Stimulated activated CD8-positive, alpha-beta memory T cell treated with anti-CD3 and anti-CD28 coated beads, Interleukin-4, amount 100 ng/mL, for 1 hour (primary cell): ENCODE measurements at places on chromosomes 13 and 19.

DNA sequence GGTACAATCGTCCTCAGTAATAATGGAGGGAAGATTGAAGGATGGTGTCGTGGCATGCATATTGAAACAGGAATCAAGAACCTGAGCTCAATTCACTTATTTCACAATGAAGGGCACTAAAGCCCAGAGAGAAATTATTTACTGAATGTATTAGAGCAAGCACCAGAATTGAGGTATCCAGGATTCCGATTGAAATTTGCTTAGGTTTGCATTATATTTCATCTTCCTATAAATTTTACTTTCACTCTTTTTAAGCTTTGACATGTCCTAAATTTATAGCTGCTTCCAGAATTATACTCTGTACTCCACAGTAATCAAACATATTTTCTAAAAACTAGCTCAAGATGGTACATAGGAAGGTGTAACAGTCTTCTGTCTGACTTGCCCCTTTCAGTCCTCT, 454.9 kb upstream of the HTR2A start:
- DNase-seq, result no peak

DNA sequence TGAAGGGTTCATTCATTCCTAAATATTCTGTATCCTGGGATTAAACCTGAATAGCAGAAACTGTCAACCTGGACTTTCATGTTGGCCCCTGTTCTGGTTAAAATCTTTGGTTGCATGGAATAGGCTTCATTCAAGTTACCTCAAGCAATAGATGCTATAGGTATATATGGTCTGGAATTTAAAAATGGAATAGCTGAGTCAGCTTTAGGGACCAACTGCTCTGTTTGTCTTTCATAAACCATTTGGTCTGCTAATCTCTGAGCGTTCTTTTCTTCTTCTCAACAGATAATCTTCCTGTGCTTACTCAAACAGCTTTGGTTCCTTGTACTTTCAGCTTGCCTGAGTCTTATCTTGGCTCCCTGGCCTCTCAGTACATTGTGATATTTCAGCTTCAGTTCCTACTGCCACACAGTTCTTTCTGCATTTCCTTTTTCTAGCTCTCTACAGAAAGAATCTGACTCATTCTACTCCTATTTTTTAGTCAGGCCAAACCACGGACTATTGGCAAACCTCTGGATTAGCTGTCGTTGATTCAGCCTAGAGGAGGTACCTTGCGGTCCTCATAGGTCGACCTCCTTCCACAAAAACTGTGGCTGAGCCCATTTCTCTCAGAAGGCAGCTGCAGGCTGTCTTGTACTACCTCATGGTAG, 35.9 kb upstream of the MAB21L1 start:
- DNase-seq, result no peak

GRCh38 chr13:114310956-114311355, 3.3 kb upstream of the CHAMP1 start:
- no peak for DNase-seq

DNA sequence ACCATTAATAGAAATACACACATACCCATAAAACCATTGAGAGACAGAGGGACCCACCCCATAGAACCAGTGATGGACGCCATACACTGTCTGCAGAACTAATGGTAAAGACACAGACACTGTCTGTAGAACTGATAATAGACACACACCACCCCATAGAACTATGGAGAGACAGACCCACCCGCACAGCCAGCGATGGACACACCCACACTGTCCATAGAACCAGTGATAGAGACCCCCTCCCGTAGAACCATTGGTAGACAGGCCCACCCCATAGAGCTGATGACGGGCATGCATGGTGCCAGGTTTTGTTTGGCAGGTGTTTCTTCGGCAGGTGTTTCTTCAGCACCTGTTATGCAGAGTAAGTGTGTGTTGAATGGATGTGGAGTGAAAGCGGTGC, 88.3 kb upstream of the TEX29 start:
- no peak for DNase-seq

DNA sequence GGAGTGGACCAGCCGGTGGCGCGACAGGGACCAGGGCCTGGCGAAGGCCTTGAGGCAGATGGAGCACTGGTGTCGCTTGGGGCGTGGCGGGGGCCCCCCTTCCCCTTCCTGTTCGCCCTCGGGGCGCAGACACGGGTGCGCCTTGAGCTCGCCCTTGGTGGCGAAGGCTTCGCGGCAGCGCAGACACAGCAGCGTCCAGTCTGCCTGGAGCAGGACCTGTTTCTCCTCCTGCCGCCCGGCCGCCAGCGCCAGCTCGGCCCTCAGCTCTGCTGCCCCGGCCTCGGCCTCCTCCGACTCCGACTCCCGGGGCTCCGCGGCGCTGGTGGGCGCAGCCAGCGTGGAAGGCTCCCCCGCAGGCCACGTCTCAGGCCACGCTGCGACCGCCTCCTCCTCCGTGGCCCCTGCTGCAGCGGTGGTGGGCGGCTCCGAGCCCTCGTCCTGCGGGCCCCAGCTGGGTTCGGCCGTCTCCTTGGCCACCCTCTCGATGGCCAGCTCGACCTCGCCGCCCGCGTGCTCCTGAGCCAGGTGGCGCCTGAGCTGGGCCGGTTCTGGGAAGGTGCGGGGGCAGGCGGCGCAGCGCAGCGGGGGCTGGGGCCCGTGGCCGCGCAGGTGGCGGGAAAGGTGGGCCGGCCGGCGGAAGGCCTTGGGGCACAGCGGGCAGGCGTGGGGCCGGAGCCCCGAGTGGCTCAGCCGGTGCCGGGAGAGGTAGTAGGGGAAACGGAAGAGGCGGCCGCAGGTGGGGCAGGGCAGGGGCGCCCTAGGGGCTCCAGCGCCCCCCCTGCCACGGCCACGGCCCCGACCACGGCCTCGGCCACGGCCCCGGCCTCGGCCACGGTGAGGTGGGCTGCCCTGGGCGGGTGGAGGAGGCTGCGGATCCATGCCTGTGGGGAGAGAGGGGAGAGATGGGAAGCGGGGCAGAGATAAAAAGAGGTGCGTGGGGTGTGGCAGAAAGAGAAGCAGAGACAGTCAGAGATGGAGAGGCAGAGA, 1.6 kb downstream of the ZNF579 start:
- no peak for DNase-seq

GRCh38 chr19:765179-765738, 14.3 kb downstream of the MISP start:
- no peak for DNase-seq

DNA sequence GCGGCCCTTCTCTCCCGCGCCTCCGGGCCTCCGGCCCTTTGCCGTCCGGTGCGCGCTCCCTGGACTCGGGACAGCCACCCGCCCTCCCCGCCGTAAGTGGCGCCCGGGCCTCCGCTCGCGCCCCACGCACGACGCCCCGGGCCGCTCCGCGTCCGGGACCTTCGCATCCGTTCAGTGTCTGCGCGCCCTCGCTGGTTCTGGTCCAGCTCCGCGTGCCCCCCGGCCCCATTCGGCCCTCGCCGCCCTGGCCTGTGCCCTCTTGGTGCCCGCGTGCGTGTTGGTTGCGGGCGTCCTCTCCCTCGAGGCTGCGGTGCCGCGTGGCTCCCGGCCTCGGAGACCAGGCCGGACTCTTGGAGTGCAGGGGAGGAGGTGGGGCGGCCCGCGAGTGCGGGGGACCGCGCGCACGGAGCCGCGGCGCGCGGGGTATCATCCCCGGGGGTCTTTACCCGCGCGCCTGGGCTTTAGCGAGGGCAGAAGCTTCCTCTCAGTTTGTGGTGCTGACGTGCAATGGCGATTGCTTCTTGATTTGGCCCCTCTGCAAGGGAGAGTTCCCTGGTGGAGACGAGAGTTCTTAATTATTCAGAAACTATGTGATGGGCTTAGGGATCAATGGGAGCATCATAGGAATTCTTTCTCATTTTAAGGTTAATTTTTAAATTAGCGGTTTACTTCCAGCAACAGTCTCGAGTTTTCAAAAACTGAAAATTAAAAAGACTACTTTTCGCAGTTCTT, 757 bp downstream of the WASF3 start:
- no peak for DNase-seq

DNA sequence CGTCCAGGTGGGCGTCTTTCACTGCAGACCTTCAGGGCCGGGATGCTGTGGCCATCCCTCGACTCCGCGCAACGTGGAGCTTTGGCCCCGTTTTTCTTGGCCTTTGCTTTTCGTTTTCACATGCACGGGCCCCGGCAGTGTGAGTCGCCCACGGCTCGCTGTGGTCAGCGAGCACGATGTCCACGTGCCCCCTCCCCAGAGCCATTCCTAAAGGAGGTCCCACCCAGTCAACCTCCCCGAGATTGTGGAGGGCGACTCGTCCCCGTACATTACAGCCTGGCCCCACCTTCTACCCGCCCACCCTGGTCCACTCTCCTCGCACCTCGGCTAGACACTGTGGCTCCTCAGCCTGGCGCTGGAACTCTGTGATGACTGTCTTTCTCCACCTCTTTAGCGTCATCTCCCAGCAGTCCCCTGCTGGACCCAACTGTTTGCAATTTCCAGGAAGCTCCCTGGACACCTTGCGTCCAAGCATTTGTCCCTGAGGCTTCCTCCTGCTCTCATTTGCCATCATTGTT, 405 bp downstream of the ZNF446 start:
- no peak for DNase-seq

- no peak for DNase-seq
Measured at GRCh38 chr13:30668312-30668711, 50.6 kb downstream of the USPL1 start.

- DNase-seq, result no peak
Measured at GRCh38 chr19:33508941-33509614, 12.5 kb downstream of the PEPD start.

DNA sequence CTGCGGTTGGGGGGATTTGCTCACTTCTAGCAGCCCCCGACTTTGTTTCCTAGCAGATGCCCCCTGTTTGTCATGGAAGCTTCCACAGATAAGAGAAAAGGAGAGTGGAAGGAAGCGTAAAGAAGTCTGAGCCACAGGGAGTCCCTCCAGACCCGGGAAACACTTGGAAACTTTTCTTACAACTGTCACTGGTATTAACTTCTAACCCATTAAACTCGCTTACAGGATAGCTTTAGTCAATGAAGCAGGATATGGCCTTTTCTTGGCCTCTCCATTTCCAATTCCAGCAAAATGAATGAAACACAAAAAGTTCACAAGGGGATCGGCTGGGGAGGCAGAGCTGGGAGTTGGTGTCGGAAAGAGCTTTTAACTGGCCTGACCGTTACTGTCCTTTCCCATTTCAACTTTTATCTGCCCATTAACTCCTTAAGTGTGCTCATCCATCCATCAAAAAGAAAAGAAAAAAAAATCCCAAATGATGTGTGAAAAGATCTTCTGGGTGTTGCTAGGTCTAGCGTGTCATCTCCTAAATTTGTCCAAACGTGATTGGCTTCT, 231.9 kb upstream of the ARGLU1 start:
- no peak for DNase-seq

DNA sequence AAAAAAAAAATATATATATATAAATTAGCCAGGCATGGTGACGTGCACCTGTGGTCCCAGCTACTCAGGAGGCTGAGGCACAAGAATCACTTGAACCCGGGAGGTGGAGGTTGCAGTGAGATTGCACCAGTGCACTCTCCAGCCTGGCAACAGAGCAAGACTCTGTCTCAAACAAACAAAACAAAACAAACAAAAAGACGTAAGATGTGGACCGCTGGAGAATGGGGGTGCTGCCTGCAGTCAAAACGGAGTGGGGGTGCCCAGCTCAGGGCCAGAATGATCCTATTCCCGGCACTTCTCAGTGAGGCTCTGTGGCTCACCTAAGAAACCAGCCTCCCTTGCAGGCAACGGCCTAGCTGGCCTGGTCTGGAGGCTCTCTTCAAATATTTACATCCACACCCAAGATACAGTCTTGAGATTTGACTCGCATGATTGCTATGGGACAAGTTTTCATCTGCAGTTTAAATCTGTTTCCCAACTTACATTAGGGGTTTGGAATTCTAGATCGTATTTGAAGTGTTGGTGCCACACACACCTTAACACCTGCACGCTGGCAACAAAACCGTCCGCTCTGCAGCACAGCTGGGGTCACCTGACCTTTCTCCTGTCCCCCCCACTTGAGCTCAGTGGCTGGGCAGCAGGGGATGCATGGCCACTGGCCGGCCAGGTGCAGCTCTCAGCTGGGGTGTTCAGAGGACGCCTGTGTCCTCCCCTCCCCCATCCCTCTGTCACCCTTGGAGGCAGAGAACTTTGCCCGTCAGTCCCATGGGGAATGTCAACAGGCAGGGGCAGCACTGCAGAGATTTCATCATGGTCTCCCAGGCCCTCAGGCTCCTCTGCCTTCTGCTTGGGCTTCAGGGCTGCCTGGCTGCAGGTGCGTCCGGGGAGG, at the start of gene F7:
TSS of gene F7 (plus strand) at position 760 of the 889 bp plus-strand sequence. CDS start at position 811, 51 bp downstream.
- no peak for DNase-seq

- no peak for DNase-seq
Measured at GRCh38 chr19:611481-611868, 21.8 kb downstream of the HCN2 start.

DNA sequence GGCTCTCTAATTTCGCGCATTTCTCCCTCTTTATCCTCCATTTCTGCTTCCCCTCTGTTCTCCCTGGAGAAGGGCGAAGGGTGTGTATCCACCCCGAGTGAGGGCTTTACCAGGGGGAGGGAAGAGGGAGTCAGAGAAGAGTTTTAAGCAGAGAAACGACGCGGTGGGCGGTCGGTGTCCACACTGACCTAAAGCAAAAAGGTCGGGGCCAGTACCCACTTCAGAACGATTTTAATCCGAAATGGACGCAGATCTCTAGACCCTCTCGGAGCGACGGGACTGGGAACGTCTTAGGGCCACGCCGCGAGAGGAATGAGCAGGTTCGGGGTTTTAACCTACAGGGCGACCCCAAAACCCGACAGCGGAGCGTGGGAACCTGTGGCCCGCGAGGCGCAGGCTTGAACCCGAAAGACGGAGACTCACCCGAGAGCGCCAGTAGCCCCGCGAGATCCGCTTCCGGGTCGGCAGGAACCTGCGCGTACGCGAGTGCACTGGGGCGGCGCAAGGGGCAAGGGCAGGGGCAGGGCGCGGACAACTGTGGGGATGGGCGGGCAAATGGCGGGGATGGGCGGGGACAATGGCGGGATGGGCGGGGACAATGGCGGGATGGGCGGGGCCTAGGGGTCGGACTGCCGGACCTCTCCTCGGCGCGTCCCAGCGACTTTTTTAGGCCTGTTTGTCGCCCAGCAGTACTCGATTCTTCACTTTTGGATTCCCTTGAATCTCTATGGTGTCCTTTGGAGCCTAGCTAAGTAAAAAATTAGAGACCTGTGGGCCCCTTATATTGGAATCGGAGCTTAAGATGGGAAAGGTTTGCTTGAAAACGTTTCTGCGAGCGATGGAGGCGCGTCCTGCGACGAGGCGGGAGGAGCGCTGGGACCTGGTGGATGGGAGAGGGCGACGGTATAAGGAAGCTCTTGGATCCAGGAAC, at the start of gene ZNF677:
TSS of gene ZNF677 (minus strand) at position 463 of the 931 bp plus-strand sequence. CDS start 3,323 bp downstream, outside the sequence.
- peak; percentile 59 for DNase-seq

GRCh38 chr13:100423375-100423774, 165.2 kb downstream of the GGACT start:
- no peak for DNase-seq

- no peak for DNase-seq
Measured at GRCh38 chr13:30322428-30322827, 15.1 kb upstream of the KATNAL1 start.

GRCh38 chr13:100619940-100620339, 31.4 kb upstream of the GGACT start:
- no peak for DNase-seq
